ENCODE measurements at places on chromosomes 16 and 17.
A peak's percentile ranks its signal among the peaks of the same experiment; 100 is the strongest.

GRCh38 chr17:19546289-19547065 is 12.8 kb downstream of the SLC47A1 start:
- DNase-seq, result no peak

- DNase-seq, result no peak
Measured at GRCh38 chr17:30352240-30352814, 18.5 kb upstream of the TMIGD1 start.

DNA sequence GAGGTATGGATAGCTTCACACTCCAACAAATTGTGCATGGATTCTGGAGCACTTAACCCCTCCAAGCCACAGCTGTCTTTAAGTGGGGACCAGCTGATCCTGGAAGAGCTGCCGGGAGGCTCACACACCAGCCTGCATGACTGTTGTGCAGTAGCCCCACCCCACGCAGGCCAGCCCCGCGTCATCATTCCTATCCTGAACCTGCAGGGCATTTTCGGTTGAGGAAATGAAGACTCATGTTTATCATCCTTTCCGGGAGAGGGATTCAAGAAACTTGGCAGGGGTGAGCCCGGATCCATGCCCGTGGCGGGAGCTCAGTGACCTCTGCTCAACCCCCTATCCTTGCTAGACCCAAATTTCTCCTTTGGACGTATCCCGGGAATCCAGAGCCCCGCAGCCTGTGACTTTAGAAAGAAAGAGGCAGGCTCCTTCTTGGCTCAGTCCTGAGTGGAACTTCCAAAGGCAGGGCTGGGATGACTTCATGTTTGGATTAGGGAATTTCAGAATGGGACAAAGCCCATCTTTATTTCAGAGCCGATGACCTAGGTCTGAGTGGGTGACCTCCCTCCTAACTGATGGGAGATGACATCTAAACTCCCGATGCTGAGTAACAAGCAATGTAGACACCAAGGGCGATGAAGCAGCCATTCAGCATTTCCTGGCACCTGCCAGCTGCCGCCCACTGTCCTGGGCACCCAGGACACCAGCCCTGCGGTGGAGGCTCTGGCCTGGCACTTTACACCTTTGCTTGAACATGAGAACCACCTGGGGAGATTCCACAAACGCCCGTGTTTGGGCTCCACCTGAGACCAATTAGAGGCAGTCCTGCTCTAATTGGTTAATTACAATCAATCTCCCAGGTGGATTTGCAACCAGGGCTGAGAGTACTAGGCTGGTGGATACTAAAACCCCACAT is 43.3 kb upstream of the CMIP start:
- DNase-seq, result no peak

DNA sequence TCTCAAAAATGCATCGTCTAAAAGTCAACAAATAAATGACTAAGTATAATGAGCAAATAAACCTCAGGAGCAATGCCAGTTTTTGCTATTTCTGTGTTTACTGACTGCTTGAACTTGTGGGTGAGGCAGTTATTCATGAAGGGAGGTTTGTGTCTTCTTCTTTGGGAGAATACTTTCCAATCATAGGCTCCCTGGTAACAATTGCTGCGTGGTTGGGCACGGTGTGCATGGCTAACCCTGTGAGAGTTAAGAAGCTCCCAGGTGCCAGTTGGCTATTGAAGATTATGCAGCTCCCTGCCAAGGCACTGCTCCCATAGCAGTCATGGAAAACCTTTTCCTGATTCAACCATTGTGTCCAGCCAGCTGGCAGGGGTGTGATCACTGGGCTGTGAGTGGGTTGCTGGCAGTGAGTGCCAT is 775.9 kb upstream of the GOT2 start:
- DNase-seq, result no peak

- DNase-seq, result peak; percentile 34
Measured at GRCh38 chr17:6420173-6420641, 14.7 kb downstream of the AIPL1 start.

- no peak for DNase-seq
Measured at GRCh38 chr17:75440738-75441448, 15.5 kb upstream of the TMEM94 start.

GRCh38 chr17:4833941-4834680 is 971 bp downstream of the MINK1 start:
- peak; percentile 16 for DNase-seq
